Coronary artery (tissue), 2 donors: ENCODE measurements at places on chromosomes 3 and 15.

DNA sequence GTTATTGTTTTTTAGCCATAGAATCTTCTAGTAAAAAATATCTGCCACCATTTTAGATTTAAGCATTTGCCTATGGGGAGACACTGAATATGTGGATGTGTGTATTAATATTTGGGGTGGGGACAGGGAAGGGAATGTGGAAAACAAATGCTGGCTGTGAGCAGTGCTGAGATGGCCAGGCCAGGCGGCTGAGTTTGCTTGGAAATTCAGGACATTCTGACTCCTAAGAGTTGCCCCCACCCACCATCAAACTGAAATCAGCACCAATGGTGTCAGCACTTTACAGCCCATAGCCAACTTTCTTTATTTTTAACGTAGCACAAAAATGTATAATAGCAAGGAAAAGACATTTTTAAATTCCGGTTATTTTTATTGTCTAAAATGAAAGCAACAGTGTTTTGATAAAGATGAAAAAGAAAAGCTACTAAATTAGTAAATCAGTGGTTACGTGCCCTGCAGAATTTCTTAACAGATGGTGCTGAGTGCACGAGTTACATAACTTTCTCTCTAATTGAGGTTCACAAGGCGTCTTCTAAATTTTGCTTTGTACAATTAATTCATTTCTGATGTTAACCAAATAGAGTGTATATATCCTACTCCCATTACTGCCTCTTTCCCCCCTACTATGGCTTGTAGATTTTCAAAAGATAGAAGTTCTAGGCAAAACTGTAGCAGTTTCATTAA, 34.0 kb downstream of the B3GALNT1 start:
- no peak for DNase-seq

GRCh38 chr3:189809583-189809982, 178.4 kb downstream of the TP63 start:
- DNase-seq: no peak

DNA sequence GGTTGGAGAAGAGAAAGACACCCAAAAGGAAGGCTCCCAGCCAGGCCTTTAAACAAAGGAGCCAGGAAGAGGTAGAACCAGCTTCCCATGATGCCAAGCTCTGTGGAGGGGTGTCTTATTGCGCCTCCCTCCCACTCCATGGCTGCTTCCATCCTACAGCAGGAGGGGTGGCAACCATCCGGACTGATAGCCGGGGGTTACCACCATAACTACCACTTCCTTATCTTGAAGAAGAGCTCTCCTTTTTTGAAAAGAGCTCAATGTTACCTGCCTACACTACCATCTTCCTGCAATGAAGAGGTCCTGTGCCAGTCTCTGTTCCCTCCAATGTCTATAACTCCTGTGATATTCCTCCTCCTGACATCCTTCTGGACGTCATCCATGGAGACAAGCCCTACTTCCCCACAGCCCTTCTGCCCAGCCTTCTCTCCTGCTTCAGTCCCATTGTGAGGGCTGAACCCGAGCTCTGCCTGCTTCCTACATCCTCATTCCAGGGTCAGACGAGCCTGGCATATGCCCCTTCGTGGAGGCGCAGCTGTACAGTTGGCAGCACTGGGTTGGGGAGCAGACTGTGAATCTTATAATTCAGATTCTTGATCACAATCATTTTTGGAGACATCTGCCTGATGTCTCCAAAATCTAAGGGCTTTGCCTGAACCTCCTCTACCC, 8.5 kb downstream of the CCDC9B start:
- DNase-seq: no peak

GRCh38 chr3:99640214-99640851, 1.9 kb downstream of the COL8A1 start:
- no peak for DNase-seq

- DNase-seq: no peak
Measured at GRCh38 chr15:74460298-74460697, 662 bp downstream of the UBL7 start.

DNA sequence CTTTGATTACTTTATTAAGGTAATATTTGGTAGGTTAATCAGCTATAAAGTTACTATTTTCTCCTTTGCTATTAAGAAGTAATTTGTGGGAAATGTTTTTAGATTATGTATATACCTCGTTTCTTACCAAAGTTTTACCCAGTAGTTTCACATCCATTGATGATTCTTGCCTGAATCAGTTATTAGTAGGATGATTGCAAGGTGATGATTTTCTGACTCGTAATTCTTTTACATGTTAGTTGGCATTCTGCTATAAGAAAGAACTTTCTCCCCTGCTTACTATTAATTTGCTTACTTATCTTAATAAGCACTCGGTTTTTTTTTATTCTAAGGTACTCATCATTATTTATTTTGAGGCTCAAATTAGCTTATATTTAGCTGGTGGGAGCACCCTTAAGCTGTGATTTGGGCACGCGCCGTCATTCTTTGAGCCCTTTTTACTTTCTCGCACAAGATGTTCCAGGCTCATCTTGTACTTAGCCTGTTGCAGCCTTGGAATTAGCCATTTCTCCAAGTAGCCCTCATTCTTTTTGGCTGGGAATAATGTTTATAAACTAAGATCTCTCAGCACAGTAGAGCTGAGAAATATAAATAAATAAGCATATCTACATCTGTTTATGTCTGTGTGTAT, 15.3 kb downstream of the USP3 start:
- no peak for DNase-seq

GRCh38 chr3:71859123-71859519, 74.2 kb upstream of the PROK2 start:
- DNase-seq: no peak

DNA sequence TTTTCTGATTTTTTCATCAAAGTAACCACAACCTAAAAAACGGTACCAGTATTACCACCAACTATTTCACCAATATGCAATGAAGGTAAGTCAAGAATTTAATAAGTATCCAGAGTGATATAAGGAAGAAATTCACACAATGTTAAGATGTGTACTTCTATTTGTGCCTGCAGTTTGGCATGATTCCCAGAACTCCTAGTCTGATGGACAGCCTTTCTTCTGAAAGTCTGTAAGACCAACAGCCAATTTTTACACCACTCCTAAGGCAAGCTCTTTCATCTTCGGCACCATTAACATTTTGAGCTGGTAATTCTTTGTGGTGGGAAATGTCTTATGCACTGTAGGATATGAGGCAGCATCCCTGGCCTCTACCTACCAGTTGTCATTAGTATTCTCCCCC, 108.3 kb downstream of the VPS13C start:
- no peak for DNase-seq

DNA sequence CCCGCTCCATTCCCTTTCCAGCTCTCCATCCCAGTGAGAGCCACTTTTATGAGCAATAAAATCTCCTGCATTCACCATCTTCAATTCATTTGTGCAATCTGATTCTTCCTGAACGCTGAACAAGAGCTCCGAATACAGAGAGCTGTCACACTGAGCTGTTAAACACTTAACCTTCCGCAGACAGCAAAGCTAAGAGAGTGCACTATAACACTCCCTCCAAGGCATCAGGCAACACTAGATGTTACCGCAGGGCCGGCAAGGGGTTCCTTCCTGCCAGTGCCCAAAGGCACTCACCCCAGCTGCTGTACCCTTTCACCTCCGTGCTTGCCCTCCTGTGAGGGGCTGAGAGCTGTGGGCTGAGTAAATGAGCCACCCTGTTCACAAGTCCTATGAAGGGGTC, 85.6 kb downstream of the BCHE start:
- no peak for DNase-seq

- DNase-seq: no peak
Measured at GRCh38 chr3:31392568-31392967, 140.2 kb upstream of the STT3B start.

DNA sequence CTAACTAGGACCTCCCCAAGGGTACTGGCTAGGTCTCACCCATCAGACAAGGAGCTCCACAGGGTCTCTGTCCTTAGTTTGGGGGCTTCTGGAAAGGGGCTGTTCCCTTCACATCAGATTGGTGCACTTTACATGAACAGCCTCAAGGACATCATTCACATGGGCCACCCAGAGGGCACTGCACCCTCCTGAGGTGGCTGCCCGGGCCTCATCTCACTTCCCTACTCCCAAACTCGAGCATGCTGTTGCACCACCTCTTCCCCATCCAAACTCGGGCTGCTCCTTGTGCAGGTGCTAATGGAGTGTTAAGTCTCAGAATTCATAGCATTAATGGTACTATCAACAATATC, 48.1 kb downstream of the RAB11A start:
- no peak for DNase-seq

DNA sequence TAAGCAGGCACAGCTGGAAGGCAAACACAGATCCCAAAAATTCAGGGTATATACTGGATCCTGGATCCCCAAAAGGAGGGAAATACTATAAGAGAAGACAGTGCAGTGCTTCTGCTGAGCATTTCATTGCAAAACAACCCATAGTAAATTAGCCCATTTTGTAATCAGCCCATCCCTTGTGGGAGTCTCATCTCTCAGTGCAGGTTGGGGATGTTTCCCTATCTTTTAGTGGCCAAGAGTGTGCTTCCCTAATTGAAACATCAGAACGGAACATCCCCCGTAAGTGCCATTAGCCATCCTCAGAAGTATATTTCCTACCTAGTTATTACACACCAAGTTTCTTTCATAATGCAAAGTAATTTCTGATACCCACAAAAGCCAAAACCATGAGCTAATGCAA, 11.2 kb upstream of the MTMR14 start:
- no peak for DNase-seq

- no peak for DNase-seq
Measured at GRCh38 chr3:43862470-43862869, 171.7 kb downstream of the ABHD5 start.

GRCh38 chr15:43519196-43519595, 1.8 kb downstream of the MAP1A start:
- no peak for DNase-seq

DNA sequence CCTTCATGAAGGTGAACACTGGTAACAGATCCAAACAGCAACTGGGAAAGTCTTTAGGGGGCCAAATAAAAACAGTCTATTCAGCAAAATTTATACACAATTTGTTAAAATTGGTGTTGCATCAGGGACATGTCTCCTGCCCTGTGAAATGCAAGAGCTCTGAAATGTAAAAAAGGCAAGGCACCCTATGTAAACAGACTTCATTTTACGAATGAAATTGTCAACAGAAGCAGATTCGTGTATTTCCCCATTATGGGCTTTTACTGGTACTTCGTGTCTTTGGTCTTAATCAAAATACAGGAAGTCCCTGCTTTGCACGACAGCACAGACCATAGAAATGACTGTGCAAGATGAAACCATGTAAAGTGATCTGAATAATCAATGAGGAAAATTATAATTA, 127.3 kb upstream of the THBS1 start:
- DNase-seq: no peak

DNA sequence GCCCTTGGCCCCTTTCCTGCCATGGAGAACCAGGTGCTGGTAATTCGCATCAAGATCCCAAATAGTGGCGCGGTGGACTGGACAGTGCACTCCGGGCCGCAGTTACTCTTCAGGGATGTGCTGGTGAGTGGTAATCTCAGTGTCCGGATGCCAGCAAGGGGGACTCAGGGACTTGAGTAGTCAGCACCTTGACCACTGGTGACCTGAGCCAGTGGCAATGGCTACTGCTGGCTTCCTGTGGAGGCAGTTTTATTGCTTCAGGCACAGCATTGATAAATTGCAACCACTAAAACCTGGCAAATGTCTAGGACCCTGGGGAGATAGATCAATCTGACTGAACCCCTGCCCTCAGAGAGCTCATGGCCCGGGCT, 830 bp downstream of the MAP2K5 start:
- no peak for DNase-seq

DNA sequence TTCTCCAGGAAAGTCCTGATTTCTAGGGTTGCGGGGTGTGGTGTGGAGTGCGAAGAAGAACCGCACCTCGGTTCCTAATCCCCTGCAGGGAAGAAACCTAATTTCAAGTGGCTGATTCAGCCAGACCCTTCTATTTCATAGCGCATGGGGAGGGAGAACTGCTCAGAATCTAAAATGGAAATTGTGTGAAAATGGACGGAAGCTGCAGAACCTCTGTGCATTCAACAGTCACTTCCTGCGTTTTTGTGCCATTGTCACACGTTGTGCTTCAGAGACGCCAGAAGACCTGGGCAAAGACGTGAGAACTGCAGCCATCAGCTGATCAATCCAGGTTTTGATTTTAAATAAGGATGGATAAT, 1.2 kb downstream of the SIDT1 start:
- no peak for DNase-seq

GRCh38 chr3:105253225-105253624, 113.5 kb upstream of the ALCAM start:
- DNase-seq: no peak
